ENCODE measurements at places on chromosomes 1 and 21.
A peak's percentile ranks its signal among the peaks of the same experiment; 100 is the strongest.

DNA sequence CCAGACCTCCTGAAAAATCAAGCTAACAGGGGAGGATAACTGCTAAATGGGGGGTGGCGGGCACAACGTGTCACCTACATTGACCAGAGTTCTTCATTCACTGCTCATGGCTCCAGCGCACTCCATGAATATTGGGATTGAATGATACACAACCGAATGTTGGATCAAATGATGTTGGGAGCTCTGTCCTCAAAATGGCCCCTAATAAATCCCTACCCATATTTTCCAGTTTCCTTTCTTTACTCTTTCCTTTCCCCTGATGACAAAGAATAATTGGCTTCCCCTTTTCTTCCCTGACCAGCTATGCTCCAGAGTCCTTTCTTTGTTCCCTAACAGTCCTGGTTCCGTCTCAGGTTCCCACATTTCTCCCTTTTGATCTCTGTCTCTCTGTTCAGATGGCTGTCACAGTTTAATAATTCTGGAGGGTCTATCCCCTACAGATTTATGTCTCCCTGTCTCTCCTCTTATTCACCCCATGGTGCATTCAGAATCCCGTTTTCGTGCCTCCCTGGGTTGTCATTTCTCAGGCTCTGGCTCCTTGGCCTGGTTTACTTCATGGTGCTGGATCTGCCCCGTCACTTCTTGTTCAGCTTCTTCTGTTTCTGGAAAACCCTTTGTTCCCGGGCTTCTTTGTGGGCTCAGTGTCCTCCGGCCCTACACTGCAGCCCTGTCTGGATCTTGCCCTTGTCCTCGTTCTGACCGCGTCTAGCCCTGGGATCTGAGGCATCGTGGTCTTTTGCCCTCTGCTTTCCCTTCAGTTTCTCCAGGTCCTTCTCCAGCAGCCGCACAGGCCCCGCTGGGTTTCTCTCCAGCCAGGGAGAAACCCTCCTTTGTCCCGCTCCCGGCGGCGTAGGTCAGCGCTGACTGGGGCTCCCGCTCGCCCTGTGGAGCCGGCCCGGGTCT is 78.3 kb downstream of the NDUFS5 start:
- no peak for DNase-seq

- DNase-seq = peak; percentile 48
These were observed 8.4 kb downstream of the RPS6KA1 start for GRCh38 chr1:26537951-26538352.

DNA sequence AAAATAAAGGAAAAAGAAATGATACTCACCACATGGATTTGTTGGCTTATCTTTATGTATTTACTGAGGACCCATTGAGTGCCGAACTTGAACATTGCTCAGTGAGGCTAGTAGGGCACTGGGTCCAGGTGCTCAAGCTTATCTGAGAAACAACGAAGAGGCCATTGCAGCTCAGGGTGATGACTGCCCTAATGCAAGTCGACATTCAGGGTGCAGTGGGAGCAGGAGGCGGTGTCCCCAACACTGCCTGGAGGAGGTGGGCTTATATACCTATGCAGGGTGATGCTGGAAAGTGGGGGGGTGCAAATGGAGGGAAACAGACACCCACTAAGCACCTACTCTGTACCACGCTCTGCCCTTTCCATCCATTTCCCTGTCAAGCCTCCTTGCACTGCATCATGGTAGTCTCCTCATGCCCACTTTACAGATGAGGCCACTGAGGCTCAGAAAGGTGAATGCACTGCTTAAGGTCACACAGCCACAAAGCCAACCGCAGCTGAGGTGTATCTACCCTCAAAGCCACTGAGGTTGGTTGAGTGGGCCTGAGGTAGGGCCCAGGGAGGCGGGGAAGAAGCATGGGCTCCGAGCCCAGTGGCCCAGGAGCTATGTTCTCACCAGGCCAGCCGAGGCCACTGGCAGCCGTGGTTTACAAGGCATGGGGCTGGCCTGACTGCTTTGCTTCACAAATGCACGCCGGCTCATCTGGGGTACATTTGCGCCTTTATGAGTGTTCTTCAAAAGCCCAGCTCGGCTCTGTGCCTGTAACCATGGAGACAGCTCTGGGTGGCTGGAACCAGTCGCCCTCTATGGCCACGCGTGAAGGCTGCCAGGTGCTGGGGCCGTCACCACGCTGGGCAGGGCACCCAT is 103.8 kb downstream of the EPHB2 start:
- no peak for DNase-seq

DNA sequence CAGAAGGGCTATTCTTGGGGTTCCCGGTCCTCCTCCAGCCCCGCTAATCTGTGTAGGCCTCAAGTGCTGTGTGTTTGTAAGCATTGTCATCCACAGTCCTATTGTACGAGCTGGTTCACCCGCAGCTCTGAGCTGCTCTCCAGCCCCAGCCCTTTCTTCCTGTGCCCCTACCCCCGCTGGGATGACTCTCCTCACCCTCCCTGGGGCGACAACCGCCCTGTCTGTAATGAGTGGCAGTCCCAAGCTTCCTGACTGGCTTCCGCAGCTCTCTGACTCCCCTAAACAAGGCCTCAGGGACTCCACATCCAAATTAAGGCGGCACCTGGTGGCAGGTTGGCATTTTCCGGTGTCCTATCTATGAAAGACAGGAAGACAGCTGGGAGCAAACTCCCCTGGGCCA is 45.8 kb downstream of the TFF3 start:
- no peak for DNase-seq

- no peak for DNase-seq
These were observed 516.9 kb downstream of the PTPRU start for GRCh38 chr1:29753244-29753643.

- DNase-seq = no peak
These were observed 404.3 kb downstream of the NTNG1 start for GRCh38 chr1:107545056-107545577.

DNA sequence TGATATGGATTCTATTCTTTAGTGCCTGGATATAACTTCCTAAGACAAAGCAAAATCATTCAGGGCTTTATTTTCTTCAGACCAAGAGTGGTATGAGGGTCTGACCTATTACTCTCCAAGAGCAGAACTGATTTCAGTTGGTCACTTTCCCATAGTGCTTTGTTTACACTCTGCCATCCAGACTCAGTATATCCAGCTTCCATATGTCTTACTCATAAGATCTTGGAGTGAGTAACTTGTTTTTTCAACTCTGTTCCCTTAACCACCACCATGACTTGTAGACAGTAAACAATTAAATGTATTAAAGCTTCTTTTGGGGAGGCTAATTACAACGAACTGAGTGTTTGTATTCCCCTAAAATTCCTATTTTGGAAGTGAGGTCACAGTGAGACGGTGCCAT is 83.4 kb downstream of the USP24 start:
- no peak for DNase-seq

DNA sequence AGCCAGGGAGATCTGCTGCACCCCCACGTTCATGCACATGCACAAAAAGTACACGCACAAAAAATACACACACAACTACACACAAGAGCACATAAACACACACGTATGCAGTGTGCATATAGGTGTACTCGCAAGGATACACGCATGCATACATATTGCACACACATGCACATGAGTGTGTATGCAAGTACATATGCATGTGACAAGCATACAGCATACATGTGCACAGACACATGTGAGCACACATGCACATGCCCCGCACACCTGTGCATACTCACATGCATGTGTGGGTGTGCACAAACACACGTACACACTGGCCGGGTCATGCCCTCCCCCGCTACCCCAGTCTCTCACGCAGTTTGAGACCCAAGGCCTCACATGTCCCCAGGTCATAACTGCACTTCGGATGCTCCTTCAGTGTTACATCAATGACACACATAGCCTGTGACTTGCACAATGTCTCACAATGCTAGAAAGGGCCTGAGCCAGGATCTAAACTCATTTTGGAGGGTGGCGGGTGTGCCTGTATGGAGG is 52.6 kb downstream of the FOXO6 start:
- DNase-seq = no peak

- no peak for DNase-seq
These were observed 189.1 kb upstream of the C1orf87 start for GRCh38 chr1:60262701-60263100.

DNA sequence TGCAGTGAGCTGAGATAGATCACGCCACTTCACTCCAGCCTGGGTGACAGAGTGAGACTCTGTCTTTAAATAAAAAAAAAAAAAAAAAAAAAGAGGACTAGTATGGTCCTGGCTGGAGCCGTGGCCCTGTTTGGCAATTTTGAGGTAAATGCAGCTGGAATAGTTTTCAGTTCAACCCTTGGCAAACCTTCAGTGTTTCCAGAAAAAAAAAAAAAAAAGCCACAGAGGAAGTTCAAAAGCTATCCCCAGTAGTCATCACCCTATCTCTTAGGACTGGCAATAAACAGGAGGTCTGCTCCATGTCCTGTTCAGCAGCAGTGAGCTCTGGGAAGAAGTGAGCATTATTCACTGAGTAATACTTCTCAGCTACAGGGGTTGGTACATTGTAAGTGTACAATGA is 56.8 kb upstream of the ERRFI1 start:
- DNase-seq = no peak
